ENCODE measurements at places on chromosomes 13 and 19.

- DNase-seq, result peak; percentile 21
Measured at GRCh38 chr13:49353908-49354307, 90.0 kb downstream of the CAB39L start.

DNA sequence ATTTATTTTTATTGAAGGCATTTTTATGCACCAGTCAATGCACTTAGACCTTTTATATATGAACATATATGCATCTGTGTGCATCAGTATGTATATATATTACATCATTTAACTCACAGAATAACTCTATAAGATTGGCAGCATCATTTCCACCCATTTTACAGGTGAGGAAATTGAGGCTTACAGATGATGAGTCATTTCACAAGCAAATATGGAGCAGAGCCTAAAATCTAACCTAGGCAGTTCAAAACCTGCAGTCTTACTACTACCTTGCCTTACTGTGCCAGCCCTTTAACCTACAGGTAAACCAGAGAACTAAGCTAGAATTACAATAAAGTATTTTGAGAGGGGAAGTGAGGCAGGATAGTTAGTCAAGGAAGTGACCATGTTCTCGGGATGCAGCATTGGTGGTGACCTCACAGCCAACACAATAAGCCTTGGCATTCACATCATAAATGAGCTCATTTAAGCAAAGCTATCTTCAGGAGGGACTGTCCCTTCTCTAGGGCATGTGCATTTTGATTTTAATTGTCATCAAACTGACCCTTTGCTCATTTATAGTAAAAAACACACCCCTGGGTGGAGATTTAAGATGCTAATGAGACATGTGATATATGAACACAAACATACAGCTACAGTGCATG is 274.3 kb downstream of the DCLK1 start:
- no peak for DNase-seq

DNA sequence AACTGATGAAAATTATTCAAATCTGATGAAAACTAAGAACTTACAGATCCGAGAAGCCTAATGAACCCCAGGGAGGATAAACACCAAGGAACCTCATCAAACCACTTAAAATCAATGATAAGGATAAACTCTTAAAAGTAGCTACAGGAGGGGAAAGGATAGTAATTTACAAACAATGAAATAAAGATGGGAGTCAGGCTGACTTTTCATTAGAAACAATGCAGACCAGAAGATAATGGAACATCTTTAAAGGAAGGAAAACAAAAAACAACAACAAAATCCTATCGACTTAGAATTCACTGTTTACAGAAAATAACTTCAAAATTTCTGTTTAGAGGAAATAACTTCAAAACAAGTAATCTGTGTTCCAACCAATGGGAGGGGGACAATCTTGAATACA is 73.4 kb downstream of the ZDHHC20 start:
- no peak for DNase-seq

GRCh38 chr19:6847828-6848200 is 39.6 kb upstream of the ADGRE1 start:
- DNase-seq, result no peak

GRCh38 chr13:51588406-51588949 is 4.2 kb downstream of the WDFY2 start:
- DNase-seq, result no peak

- peak; percentile 82 for DNase-seq
Measured at GRCh38 chr13:44302940-44303575, 70.6 kb upstream of the SERP2 start.

- DNase-seq, result peak; percentile 32
Measured at GRCh38 chr19:584240-585001, 5.3 kb upstream of the HCN2 start.

GRCh38 chr19:14530005-14530348 is 583 bp downstream of the TECR start:
- peak; percentile 34 for DNase-seq

- DNase-seq, result no peak
Measured at GRCh38 chr19:39130337-39131254, 5.0 kb downstream of the PAK4 start.

GRCh38 chr19:57934820-57935665 is at the start of gene ZNF418:
ZNF418 (minus strand) TSS chr19:57935402; CDS start chr19:57933822, 1,580 bp downstream.
- peak; percentile 87 for DNase-seq

All from fibroblast of mammary gland (primary cell).